Activated naive CD8-positive, alpha-beta T cell treated with anti-CD3 and anti-CD28 coated beads for 36 hours (primary cell): ENCODE measurements at places on chromosomes 6 and 20. TPM values are rescaled to one million over a fixed set of nuclear protein-coding genes. Genes with fewer than 3 reads are reported as not detected.

DNA sequence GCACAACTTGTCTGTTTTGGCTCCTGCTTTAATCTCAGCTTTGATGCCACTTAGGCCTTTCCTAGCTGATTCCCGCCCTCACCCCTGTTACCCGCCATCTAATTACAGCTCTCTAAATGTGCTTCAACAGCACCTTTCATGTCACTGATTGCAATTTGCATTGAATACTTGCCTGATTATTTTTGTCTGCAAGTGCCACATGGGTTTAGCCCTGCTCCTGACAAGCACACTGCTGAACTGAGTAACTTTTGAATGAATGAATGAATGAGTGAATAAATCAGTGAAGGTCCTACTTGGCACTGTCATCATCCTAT, 591 bp upstream of the DCBLD1 start:
- peak overlapping the region; percentile 79 for H3K4me3 ChIP-seq
- DNase-seq = no peak
- H3K27me3 ChIP-seq = peaks cover 67% of the 10 kb centered on the region

The MLN gene
- total RNA-seq = not detected

- H3K36me3 ChIP-seq = no peaks in the 10 kb centered on the region
- no peak overlapping the region for H3K27ac ChIP-seq
- no peak overlapping the region for H3K4me3 ChIP-seq
- no peaks in the 10 kb centered on the region for H3K4me1 ChIP-seq
- DNase-seq = no peak
Observed at GRCh38 chr20:61531553-61532345, 279.7 kb downstream of the CDH4 start.

The FKBP1C gene
- total RNA-seq = 1.5 TPM

DNA sequence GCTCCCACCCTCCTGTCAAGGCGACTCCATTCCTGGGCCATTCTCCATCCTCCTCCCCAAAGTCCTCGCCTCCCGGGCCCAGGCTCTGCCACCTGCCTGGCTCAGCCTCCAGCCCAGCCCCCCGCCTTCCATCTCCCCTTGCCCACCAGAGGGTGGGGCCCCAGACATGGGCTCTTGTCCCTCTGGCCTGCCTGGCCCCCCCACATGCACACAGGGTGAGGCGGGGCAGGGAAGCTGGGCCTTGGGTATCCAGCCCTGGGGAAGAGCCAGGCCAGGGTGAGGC, 95.2 kb downstream of the YTHDF1 start:
- no peaks in the 10 kb centered on the region for H3K4me1 ChIP-seq
- H3K4me3 ChIP-seq = no peak overlapping the region
- DNase-seq = no peak
- H3K36me3 ChIP-seq = no peaks in the 10 kb centered on the region
- H3K27me3 ChIP-seq = peaks cover 8% of the 10 kb centered on the region

DNA sequence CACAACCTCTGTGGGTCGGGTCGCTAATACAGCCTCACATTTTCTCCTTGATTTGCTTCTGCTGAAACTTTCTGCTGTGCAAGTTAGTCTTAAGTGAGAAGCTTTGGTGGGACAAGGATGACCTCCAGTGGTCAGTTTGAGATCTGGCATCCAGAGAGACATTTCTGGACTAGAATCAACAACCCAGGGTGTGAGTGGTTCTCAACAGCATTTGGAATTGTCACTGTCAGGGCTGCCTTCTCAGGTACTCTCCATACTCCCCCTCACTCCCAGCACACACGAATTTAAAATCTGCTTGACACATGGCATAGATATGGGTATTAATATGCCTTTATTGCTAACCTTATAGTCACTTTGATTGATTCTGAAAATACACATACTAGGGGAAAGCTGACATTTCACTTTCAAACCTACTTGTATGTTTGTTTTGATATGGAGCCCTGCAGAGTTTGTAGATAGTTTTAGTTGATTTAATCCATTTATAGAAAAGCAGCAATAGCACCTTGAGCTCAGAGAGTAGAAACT, 13.2 kb downstream of the OTOR start:
- no peaks in the 10 kb centered on the region for H3K36me3 ChIP-seq
- H3K27ac ChIP-seq = no peak overlapping the region
- peaks cover 24% of the 10 kb centered on the region for H3K27me3 ChIP-seq
- H3K4me1 ChIP-seq = peaks cover 3% of the 10 kb centered on the region
- peak; percentile 16 for DNase-seq

DNA sequence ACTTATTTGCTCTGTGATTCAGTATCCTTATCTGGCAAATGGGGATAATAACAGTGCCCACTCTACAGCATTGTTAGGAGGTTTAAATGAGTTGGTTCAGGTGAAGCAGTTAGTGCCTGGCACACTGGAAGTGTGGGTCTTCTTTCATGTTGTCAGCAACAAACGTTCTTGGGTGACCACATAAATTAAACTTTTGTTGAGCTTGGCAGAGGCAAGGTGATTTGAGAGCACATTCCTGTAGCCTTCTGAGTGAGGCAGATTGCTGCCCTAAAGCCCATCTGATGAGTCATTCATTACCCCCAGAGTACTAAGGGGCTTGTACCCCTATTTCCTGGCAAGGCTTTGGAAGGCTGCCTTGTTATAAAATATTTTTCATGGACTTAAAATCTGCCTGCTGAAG, 25.8 kb downstream of the SEC23B start:
- no peaks in the 10 kb centered on the region for H3K27me3 ChIP-seq
- H3K27ac ChIP-seq = no peak overlapping the region
- no peaks in the 10 kb centered on the region for H3K4me1 ChIP-seq
- peaks cover 31% of the 10 kb centered on the region for H3K36me3 ChIP-seq
- H3K4me3 ChIP-seq = no peak overlapping the region

GRCh38 chr6:80254716-80255115, 148.2 kb downstream of the BCKDHB start:
- no peak overlapping the region for H3K27ac ChIP-seq
- peaks cover 2% of the 10 kb centered on the region for H3K36me3 ChIP-seq
- H3K27me3 ChIP-seq = no peaks in the 10 kb centered on the region
- H3K4me3 ChIP-seq = no peak overlapping the region
- no peak for DNase-seq

DNA sequence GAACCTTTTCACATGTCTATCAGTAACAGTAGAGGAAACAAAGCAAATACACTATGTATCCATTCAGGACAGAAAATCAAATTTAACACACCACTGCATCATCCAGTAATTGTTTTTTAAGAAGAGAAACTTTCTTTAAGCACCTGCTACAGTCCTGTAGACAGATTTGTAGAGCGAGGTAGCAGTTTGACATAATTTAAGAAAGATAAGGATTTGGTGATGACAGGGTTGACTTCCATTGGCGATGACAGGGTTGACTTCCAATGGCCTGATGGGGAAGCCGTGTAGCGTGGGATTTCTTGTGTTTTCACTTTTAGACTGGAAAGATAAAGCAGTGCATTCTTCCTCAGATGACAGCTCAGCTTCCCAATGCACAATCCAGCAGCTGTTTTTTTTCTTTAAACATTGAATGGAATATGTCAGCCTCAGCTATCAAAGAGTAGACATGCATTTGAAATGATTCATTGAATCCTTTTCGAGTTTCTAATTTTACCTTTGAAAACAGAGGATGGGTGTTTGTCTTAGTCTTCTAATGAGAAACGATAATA, 68.5 kb downstream of the ECT2L start:
- no peak for DNase-seq
- H3K4me1 ChIP-seq = no peaks in the 10 kb centered on the region
- H3K4me3 ChIP-seq = no peak overlapping the region

DNA sequence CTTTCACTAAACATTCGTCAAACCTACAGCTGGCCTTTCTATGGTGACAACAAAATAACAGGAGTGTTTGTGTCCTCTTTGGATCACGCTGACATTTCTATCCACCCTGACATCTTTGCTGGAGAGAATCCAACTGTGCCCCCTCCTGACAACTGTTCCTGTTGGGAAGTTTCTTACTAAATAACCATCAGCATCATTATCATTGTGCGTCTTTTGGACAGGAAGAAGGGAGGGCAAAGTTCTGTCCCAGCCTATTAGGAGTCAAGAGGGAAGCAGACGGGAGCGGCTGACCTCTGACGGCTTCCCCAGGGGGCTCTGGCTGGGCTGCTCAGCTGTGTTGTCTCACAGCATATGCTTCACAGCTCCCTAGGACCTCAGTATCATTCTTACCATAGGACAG, 195.9 kb upstream of the SULF2 start:
- H3K36me3 ChIP-seq = no peaks in the 10 kb centered on the region
- peaks cover 16% of the 10 kb centered on the region for H3K27me3 ChIP-seq
- peaks cover 7% of the 10 kb centered on the region for H3K4me1 ChIP-seq
- H3K4me3 ChIP-seq = no peak overlapping the region

The SEL1L2 gene
- total RNA-seq = not detected

The KCNQ2 gene
- not detected for total RNA-seq

- H3K36me3 ChIP-seq = peaks cover 6% of the 10 kb centered on the region
- peaks cover 11% of the 10 kb centered on the region for H3K4me1 ChIP-seq
- H3K27me3 ChIP-seq = no peaks in the 10 kb centered on the region
- no peak overlapping the region for H3K4me3 ChIP-seq
Observed at GRCh38 chr20:34583544-34583943, 25.0 kb downstream of the MAP1LC3A start.

DNA sequence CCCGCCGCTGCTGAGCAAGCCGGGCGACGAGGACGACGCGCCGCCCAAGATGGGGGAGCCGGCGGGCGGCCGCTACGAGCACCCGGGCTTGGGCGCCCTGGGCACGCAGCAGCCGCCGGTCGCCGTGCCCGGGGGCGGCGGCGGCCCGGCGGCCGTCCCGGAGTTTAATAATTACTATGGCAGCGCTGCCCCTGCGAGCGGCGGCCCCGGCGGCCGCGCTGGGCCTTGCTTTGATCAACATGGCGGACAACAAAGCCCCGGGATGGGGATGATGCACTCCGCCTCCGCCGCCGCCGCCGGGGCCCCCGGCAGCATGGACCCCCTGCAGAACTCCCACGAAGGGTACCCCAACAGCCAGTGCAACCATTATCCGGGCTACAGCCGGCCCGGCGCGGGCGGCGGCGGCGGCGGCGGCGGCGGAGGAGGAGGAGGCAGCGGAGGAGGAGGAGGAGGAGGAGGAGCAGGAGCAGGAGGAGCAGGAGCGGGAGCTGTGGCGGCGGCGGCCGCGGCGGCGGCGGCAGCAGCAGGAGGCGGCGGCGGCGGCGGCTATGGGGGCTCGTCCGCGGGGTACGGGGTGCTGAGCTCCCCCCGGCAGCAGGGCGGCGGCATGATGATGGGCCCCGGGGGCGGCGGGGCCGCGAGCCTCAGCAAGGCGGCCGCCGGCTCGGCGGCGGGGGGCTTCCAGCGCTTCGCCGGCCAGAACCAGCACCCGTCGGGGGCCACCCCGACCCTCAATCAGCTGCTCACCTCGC, 1.5 kb downstream of the ARID1B start:
- DNase-seq = peak; percentile 56
- peak overlapping the region; percentile 80 for H3K4me3 ChIP-seq
- peaks cover 10% of the 10 kb centered on the region for H3K36me3 ChIP-seq
- H3K27ac ChIP-seq = peak overlapping the region; percentile 92
- H3K27me3 ChIP-seq = no peaks in the 10 kb centered on the region

The RAB44 gene
- total RNA-seq = not detected

The MLIP gene
- not detected for total RNA-seq

GRCh38 chr20:3758566-3758965, 9.0 kb downstream of the ADISSP start:
- H3K4me1 ChIP-seq = peaks cover 4% of the 10 kb centered on the region
- peaks cover 7% of the 10 kb centered on the region for H3K36me3 ChIP-seq
- no peak overlapping the region for H3K4me3 ChIP-seq
- H3K27me3 ChIP-seq = no peaks in the 10 kb centered on the region
- H3K27ac ChIP-seq = no peak overlapping the region

- H3K27me3 ChIP-seq = peaks cover 37% of the 10 kb centered on the region
- peak overlapping the region; percentile 100 for H3K27ac ChIP-seq
- H3K36me3 ChIP-seq = peaks cover 78% of the 10 kb centered on the region
- peak; percentile 79 for DNase-seq
- peaks cover 69% of the 10 kb centered on the region for H3K4me1 ChIP-seq
- H3K4me3 ChIP-seq = peak overlapping the region; percentile 100
Observed at GRCh38 chr20:49276961-49277785, 684 bp downstream of the ZNFX1 start.

The GMPR gene
- 2.6 TPM for total RNA-seq

- H3K4me3 ChIP-seq = no peak overlapping the region
- H3K4me1 ChIP-seq = no peaks in the 10 kb centered on the region
- DNase-seq = no peak
- peaks cover 7% of the 10 kb centered on the region for H3K27me3 ChIP-seq
- no peak overlapping the region for H3K27ac ChIP-seq
Observed at GRCh38 chr20:19406381-19406780, 193.9 kb downstream of the SLC24A3 start.

GRCh38 chr20:62281161-62281933, 21.4 kb upstream of the ADRM1 start:
- no peak for DNase-seq
- no peaks in the 10 kb centered on the region for H3K27me3 ChIP-seq
- peaks cover 2% of the 10 kb centered on the region for H3K36me3 ChIP-seq
- H3K27ac ChIP-seq = no peak overlapping the region
- H3K4me1 ChIP-seq = no peaks in the 10 kb centered on the region
- no peak overlapping the region for H3K4me3 ChIP-seq

GRCh38 chr6:42400061-42400760, 51.5 kb downstream of the TRERF1 start:
- no peak for DNase-seq
- H3K27ac ChIP-seq = no peak overlapping the region
- no peaks in the 10 kb centered on the region for H3K27me3 ChIP-seq
- peaks cover 3% of the 10 kb centered on the region for H3K36me3 ChIP-seq
- no peak overlapping the region for H3K4me3 ChIP-seq
- H3K4me1 ChIP-seq = peaks cover 77% of the 10 kb centered on the region
